Activated CD8-positive, alpha-beta T cell treated with anti-CD3 and anti-CD28 coated beads, Interleukin-2, amount 10 ng/mL, durations not matched to agents 7 days and 5 days (primary cell): ENCODE measurements at places on chromosomes 3 and 15. TPM values are rescaled to one million over a fixed set of nuclear protein-coding genes. Genes with fewer than 3 reads are reported as not detected.

Gene CCR5
- total RNA-seq: 38.4 TPM

Gene GP5
- 1.4 TPM for total RNA-seq

GRCh38 chr3:100426067-100426682 is 24.8 kb downstream of the LNP1 start:
- DNase-seq: no peak

GRCh38 chr3:190568036-190568435 is 54.2 kb downstream of the IL1RAP start:
- no peak for DNase-seq

- DNase-seq: no peak
Observed at GRCh38 chr3:165389064-165389463, 192.9 kb upstream of the SLITRK3 start.

GRCh38 chr15:45458746-45459403 is 63.7 kb downstream of the SLC30A4 start:
- peak; percentile 90 for DNase-seq

DNA sequence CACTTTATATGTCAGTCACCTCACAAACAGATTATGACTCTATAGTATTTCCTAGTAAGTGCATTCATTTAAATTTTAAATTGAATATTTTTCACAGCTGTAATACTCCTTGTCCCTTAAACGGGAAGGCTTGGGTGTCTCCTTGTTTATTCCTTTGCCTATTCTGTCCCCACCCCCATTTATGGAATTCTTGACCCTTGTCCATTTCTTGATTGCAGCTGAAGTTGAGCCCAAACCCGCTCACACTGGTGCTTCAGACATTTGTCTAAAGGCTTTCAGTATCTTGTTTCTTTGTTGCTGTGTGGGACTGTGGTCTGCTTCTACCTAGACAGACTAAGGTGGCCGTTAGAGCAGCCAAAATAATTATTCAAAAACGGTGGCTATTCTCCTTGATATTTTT is 449.7 kb downstream of the FOXP1 start:
- no peak for DNase-seq

- DNase-seq: no peak
Observed at GRCh38 chr15:70306081-70306480, 208.4 kb upstream of the TLE3 start.

DNA sequence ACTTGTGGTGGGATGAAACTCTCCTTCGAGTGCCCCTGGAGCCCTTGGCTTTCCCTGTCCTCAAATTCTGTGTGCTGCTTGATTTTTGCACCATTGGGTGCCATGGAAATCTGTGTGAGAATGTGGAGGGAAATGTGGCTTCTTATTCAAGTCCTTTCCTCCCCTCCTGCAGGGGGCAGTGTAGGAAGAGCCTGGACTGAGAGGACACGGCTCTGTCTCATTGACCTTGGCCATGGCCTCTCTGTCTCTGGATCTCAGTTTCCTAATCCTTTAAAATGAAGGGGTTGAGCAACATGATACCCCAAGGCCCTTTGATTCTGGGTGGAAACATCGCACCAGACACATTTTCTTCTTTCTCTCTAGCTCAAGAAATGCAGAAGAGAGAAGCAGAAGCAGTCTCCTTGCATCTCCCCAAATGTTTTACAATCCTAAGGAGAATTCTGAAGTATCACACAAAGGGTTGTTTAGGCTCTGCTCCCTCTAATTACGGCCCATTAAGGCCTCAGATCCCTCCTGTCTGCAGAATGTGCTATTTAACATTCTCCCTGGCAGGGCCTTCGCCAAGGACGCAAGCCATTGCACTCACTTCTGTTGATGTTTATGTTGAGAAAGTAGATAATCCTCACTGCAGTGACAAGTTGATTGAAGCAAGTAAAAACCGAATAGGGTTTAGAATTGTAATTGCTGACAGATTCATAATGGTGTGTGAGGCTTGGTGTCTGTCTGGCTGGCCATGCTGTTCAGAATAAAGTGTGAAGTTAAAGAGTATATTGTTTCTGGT is 169.1 kb downstream of the TPRG1 start:
- no peak for DNase-seq

DNA sequence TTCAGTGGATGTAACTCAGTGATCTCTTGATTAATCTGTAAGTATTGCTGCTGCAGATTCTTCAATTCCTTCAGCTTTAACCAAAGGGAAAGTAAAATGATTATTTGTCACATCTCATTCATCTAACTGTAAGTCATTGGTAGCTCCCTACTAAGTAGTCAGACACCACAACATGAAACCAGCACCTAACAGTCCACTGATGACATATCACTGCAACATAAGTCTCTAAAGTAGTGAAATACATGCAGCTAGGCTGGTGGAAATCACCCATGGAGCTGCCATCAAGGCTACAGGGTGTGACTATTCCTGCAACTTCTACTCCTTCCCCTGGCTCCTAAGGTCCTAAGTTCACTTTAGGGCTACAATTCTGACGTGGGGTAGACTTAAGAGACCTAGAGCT is 21.1 kb upstream of the HCLS1 start:
- DNase-seq: no peak

- no peak for DNase-seq
Observed at GRCh38 chr3:69121950-69122349, 445 bp downstream of the LMOD3 start.

DNA sequence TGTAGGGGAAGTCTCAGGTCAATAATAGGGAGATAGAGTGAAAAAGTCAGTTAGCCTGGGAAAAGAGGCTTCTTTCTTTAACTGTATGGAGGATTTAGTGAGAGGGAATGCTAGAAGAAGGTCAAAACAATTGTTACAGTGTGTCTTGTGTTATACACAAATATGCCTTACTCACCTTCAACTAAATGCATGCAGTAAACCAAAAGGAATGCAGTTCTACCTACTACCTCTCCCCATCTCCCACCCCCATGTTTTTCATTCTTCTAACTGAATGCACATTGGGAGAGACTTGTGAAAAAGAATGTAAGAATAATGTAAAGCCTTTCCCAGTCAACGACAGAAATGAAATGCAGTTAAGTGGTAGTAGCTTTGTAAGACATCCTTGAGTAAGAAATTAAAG is 33.8 kb downstream of the CCDC66 start:
- DNase-seq: no peak

DNA sequence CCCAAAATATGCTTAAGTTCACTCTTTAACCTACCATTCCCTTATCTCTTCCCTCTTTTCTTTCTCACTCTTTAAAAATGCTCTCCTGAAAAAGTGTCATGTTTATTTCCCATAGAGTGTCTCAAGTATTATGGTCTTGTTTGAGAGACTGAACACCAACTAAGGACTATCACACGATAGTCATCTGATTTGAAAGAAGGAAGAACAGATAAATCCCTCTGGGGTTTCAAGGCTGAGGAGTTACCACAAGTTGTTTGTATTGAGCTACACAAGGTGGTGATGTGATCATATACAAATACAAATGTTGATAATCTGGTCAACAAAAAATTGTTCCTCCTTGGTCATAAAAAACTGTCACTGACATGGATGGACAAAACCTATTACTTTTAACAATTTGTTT is 13.8 kb downstream of the MEIS2 start:
- DNase-seq: no peak

DNA sequence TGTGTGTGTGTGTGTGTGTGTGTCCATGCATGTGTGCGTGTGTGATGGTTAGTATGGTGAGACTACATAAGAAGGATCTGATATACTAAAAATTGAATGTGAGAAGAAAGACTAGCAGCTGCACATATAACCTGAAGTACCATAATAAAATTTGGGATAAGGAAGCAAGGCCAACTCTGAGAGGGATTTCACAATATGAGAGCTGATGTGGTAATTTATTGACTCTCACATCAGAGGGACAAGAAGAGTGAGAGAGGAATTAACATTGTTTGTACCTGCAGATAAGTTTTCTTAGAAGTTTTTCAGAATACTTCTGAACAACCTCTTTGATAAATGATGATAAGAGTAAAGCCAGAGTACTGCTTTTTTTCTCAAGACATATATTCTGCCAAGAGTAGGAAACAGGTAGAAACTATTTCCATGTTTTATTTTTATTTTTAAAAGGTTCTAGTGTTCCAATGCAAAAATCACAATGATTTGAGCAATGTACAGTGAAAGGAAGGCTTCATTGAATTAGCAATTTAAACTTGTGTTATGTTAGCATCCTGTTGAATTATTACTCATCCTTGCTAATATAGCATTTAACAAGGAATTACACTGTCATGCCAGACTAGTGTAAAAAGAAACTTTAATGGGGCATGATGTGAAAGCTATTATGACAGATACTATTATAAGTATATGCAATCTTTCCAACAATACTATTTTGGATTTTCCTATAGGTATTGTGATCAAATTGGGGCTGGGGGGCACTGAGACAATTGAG is 415.5 kb upstream of the ARPP21 start:
- no peak for DNase-seq

GRCh38 chr15:68987120-68987519 is 27.4 kb upstream of the NOX5 start:
- DNase-seq: no peak

DNA sequence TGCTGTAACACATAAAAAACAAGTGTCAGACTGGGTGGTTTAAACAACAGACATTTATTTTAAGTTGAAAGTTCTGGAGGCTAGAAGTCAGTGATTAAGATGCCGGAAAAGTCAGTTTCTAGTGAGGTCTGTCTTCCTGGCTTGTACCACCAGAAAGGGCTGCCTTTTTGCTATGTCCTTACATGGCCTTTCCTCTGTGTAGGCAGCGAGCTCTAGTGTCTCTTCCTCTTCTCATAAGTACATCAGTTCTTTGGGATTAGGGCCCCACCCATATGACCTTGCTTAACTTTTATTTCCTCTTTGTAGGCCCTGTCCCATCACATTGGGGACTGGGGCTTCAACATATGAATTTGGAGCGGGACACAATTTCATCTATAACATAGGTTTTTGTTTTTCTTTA is 128.0 kb downstream of the BBX start:
- no peak for DNase-seq

GRCh38 chr3:14429237-14429636 is 26.8 kb downstream of the SLC6A6 start:
- no peak for DNase-seq

Gene RPUSD2
- 14.1 TPM for total RNA-seq

- DNase-seq: no peak
Observed at GRCh38 chr3:67647390-67647878, 7.0 kb downstream of the SUCLG2 start.

DNA sequence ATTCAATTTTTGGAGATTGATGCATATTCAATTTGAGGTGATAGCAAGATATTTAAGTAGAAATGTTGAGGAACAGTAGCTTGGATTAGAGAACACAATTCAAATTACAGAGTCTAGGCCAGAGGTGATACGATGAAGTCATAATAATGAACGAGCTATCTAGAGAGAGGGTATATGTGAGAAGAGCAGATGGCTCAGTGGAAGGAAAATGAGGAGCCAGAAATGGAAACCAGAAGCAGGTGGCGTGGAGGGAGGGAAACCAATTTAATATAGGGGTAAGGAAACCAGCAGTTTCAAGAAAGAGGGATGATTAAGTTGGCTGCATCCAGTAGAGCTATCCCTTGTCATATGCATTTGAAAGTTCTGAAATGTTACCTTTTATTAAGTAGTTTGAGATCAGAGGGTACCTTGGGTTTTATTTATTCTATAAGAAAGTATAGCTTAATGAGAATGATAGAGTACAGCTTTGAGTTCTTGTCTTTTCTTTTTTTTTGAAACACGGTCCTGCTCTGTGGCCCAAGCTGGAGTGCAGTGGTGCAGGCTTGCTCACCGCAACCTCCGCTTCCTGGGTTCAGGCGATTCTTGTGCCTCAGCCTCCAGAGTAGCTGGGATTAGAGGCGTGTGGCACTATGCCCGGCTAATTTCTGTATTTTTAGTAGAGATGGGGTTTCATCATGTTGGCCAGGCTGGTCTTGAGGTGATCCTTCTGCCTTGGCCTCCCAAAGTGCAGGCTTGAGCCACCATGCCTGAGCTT is 22.1 kb downstream of the NCK1 start:
- no peak for DNase-seq

GRCh38 chr3:160754371-160754854 is 1.6 kb upstream of the PPM1L start:
- DNase-seq: peak; percentile 32

DNA sequence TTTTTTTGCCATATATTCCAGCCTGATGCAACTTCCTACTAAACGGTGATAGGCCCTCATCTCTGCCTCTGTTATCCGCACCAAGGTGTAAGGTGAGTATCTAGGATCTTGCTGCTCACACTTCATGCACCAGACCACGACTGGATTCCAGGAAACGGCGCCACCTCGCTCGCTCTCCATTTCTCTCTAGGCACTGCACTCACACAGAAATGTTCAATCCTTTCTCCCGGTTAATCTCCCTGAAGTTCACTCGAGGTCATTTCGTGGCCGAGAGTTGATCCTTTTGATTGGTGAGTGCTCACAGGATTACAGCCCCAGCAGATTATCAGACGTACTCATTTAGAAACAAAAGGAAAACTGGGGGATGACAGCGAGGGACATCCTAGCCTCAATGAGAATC is 28.1 kb downstream of the MCF2L2 start:
- DNase-seq: no peak

Gene ARPP21
- not detected for total RNA-seq

- DNase-seq: no peak
Observed at GRCh38 chr3:155504682-155505081, 211.2 kb upstream of the STRIT1 start.

GRCh38 chr3:197749315-197749600 is 425 bp upstream of the FYTTD1 start:
- peak; percentile 73 for DNase-seq

Gene TLR9
- total RNA-seq: 0.79 TPM

DNA sequence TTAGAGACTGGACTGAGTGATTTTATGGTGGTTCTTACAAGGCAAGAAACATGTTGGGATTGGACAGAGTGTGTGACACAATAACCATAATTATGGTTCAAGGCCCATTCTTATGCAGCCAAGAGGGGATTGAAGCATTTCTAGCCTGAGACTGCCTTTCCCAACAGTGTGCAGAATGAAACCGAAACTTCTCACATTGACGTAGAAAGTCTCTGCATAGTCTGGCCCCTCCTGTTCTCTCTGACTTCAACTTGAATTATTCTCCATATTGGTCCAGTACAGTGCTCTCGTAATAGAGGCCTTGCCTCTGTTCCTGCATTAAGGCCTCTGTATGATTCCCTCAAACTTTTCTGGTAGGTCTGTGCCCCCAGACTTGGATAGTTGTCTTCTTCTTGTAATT is 138.3 kb downstream of the DIPK2A start:
- DNase-seq: no peak

DNA sequence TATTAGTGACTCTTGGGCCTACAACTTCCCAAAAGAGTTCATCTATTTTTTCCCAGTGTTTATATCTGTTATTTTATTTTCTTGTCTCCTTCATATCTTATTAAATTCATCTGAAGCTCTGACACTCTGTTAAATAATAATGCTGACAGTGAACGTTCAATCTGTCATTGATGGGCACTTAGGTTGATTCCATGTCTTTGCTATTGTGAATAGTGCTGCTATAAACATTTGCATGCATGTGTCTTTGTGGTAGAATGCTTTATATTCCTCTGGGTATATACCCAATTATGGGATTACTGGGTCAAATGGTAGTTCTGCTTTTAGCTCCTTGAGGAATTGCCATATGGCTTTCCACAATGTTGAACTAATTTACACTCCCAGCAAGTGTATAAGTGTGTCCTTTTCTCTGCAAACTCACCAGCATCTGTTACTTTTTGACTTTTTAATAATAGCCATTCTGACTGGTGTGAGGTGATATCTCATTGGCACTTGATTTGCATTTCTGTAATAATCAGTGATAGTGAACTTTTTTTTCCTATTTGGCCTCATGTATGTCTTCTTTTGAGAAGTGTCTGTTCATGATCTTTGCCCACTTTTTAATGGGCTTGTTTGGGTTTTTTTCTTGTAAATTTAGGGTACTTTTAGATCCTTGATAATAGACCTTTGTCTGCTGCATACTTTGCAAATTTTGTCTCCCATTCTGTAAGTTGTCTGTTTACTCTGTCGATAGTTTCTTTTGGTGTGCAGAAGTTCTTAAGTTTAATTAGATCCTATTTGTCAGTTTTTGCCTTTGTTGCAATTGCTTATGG is 122.5 kb downstream of the LEKR1 start:
- DNase-seq: no peak
